Esophagus squamous epithelium (tissue), 5 donors: ENCODE measurements at places on chromosomes 3 and 15. TPM values are rescaled to one million over a fixed set of nuclear protein-coding genes. Genes with fewer than 3 reads are reported as not detected.

- no peak overlapping the region for H3K27ac ChIP-seq
- DNase-seq: no peak
- peaks cover 8% of the 10 kb centered on the region for H3K4me1 ChIP-seq
- H3K36me3 ChIP-seq: no peaks in the 10 kb centered on the region
- no peaks in the 10 kb centered on the region for H3K27me3 ChIP-seq
Observed at GRCh38 chr3:97927704-97928103, 44.5 kb downstream of the RIOX2 start.

GRCh38 chr15:88725305-88726210 lies 77.7 kb upstream of the ACAN start:
- no peak overlapping the region for H3K4me3 ChIP-seq
- H3K27me3 ChIP-seq: no peaks in the 10 kb centered on the region
- no peak for DNase-seq
- H3K4me1 ChIP-seq: no peaks in the 10 kb centered on the region
- no peaks in the 10 kb centered on the region for H3K36me3 ChIP-seq

The P2RY1 gene
- total RNA-seq: 24.7 TPM

DNA sequence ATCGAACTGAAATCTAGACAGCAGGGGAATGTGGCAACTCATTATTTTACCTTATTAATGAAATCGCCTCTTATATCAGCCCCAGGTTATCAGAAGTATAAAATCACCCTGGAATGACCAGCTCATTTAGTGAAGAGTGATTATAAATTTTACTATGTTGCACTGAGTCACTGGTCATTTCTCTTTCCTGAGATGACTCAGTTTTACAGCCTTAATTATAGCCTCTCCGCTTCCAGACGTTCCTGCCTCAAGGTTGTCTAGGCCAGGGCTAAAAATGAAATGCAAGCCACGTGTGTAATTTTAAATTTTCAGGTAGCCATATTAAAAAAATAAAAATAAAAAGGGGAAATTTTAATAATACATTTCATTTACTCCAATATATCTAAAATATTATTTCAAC lies 33.3 kb downstream of the DET1 start:
- no peaks in the 10 kb centered on the region for H3K27me3 ChIP-seq
- no peaks in the 10 kb centered on the region for H3K36me3 ChIP-seq
- DNase-seq: no peak
- no peak overlapping the region for H3K4me3 ChIP-seq
- H3K4me1 ChIP-seq: no peaks in the 10 kb centered on the region

- H3K4me1 ChIP-seq: no peaks in the 10 kb centered on the region
- H3K27me3 ChIP-seq: no peaks in the 10 kb centered on the region
- no peaks in the 10 kb centered on the region for H3K36me3 ChIP-seq
- no peak overlapping the region for H3K27ac ChIP-seq
Observed at GRCh38 chr3:155443815-155444214, 150.3 kb upstream of the STRIT1 start.

The CAV3 gene
- not detected for total RNA-seq
